AG09319 (cell line): ENCODE measurements at places on chromosomes 3 and 15.

GRCh38 chr3:133413161-133414020 lies 13.5 kb downstream of the BFSP2 start:
- DNase-seq, result no peak

DNA sequence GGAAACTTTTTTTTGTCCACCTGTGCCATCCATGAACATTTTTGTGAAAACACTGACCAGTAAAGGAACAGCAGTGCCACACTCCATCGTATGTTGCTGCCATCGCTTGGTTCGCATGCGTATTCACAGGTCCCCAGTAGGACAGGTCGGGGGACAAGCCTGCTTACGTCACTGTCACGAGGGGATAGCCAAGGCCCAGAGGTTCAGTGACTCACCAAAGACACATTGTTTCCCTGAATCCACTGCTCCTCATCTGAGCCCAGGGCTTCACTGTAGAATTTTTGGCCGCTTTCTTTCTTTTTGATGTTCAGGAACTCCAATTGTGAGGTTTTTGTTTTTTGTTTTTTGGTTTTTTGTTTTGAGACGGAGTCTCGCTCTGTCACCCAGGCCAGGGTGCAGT lies 5.9 kb downstream of the ADPRH start:
- no peak for DNase-seq

DNA sequence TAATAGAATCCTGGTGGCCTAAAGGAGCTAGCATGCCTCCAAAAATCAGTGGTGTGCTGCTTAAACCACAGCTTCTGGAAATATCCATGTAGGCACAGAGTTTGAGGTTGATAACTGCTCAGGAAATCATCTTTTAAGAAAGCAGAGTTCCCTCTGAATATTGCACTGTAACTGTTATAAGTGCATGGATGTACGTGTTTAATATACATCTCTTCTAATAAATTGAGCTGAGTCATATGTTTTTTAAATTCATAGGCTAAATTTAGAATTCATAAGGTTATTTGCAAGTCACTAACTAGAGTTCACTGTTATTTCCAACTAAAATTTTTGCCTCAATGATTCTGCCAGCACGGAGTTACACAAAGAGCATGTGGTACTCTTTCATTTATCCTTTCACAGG lies 68.9 kb downstream of the MYH15 start:
- DNase-seq, result no peak

DNA sequence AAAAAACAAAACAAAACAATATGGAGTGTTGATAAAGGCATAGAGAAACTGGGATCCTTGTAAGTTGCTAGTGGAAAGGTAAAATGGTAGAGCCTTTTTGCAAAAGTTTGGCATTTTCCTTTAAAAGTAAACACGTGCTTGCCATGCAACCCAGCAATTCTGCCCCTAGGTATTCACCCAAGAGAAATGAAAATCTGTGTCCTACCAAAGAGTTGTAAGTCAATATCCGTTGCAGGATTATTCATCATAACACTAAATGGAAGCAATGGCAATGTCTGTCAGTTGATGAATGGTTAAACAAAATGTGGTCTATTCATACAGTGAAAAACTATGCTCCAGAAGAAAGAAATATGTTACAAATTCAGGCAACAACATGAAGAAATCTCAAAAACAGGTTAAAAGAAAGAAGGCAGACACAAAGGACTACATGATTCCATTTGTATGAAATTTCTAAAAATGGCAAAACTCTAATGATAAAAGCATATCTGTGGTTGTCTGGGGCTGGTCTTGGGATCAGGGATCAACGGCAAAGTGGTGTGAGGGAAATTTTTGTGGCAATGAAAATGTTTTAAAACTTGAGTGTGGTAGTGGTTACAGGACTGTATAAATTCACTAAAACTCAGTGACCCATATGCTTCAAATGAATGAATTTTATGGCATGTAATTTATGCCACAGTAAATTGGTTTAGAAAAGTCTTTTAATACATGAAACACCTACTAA lies 229.6 kb downstream of the OPA1 start:
- DNase-seq, result no peak

GRCh38 chr15:67998599-67999133 lies 55.4 kb upstream of the PIAS1 start:
- DNase-seq, result no peak

- DNase-seq, result no peak
These were observed 114.0 kb upstream of the RGMA start for GRCh38 chr15:93203036-93203435.

- DNase-seq, result no peak
These were observed 182.5 kb downstream of the NFKBIZ start for GRCh38 chr3:102031834-102032233.

- no peak for DNase-seq
These were observed 128.7 kb downstream of the DMXL2 start for GRCh38 chr15:51493892-51494291.

DNA sequence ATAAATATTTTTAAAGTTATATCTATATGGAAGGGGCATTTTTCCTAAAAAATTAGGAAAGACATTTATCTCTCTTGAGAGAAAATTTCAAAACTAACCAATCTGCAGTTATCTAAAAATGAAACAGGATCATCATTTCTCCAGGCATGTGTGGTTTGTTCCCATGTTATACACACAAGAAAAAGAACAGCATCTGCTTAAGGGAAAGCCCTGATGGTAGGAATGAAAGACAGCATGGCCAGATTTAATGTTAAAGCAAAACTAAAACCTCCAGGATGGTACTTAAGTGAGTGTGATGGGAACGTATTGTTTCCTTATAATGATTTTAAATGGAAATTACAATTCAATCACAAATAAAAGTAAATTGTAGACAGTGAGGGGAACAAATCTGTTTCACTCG lies 46.2 kb upstream of the GYG1 start:
- no peak for DNase-seq
